ENCODE measurements at places on chromosomes 12 and 14.
A peak's percentile ranks its signal among the peaks of the same experiment; 100 is the strongest.

GRCh38 chr12:106492857-106493256 lies 89.9 kb upstream of the RFX4 start:
- no peaks in the 10 kb centered on the region for H3K27me3 ChIP-seq
- peaks cover 2% of the 10 kb centered on the region for H3K4me1 ChIP-seq
- H3K36me3 ChIP-seq, result peaks cover 6% of the 10 kb centered on the region
- no peak for DNase-seq
- H3K27ac ChIP-seq, result no peak overlapping the region

- peak; percentile 42 for DNase-seq
- no peak overlapping the region for H3K4me3 ChIP-seq
- no peak overlapping the region for H3K27ac ChIP-seq
- H3K36me3 ChIP-seq, result no peaks in the 10 kb centered on the region
- H3K4me1 ChIP-seq, result no peaks in the 10 kb centered on the region
Observed at GRCh38 chr14:89915114-89915878, 39.2 kb downstream of the EFCAB11 start.

- no peak overlapping the region for H3K4me3 ChIP-seq
- H3K27me3 ChIP-seq, result peaks cover 5% of the 10 kb centered on the region
- H3K4me1 ChIP-seq, result peaks cover 6% of the 10 kb centered on the region
- no peak overlapping the region for H3K27ac ChIP-seq
- peaks cover 5% of the 10 kb centered on the region for H3K36me3 ChIP-seq
- no peak for DNase-seq
Observed at GRCh38 chr14:22622255-22622654, 21.9 kb downstream of the OR6J1 start.

GRCh38 chr14:89724628-89724960 lies 229.9 kb downstream of the EFCAB11 start:
- peaks cover 4% of the 10 kb centered on the region for H3K27me3 ChIP-seq
- peaks cover 65% of the 10 kb centered on the region for H3K4me1 ChIP-seq
- peaks cover 2% of the 10 kb centered on the region for H3K36me3 ChIP-seq
- peak overlapping the region; percentile 70 for H3K27ac ChIP-seq

DNA sequence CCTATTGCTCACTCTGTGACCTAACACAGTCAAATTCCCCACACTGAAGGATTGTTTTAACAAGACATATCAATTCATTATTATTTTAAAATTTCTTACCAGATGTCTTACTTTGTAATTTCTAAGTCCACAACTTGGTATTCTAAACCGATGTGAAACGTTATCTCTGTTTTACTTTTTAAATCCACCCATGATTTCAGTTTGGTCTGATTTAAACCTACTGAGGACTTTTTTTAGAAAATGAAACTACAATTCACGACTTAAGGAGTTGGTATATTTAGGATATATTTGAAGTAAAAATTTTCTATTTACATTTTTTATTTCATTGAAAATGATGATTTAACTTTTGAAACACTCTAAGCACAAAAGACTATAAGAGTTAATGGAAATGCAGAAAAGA lies 35.1 kb upstream of the GRIP1 start:
- no peak overlapping the region for H3K27ac ChIP-seq
- H3K4me3 ChIP-seq, result peak overlapping the region; percentile 18

DNA sequence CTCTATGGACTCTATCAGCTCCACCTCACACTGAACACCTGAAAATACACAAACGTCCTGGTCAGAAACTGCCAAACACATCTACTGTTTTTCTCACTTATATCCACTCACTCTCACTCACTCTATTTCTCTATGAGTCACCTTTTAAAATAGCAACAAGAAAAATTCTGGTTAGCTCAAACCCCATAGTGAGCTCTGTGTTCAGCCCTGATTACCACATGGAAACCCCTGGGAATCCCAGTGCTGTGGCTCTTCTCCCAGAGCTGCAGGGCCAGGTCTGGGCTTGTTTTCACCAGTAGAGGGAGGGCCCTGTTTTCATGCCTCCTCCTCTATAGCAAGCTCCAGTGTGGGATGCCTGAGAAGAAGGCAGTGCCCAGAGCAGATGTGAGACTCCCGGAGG lies 1126.1 kb downstream of the TMEM121 start:
- H3K4me1 ChIP-seq, result peaks cover 22% of the 10 kb centered on the region
- no peaks in the 10 kb centered on the region for H3K27me3 ChIP-seq
- peak; percentile 30 for DNase-seq
- H3K36me3 ChIP-seq, result peaks cover 2% of the 10 kb centered on the region

DNA sequence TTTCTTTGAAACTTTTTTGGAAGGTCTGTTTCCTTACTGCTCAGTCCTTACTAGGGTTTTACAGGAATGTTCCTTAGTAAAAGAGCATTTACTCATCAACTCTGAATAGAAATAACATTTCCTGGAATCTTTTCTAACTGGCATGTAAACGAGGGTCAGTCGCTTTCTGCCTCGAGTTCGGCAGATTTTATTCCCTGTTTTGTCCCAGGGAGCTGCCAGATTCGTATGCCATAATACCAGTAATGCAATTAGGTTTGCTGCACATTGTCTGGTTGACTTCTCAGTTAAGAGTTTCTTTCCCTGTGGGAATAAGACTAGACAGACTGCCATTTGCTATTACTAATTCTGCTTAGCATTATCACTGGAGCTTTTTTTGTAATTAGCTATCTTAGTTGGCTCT lies 91.9 kb downstream of the VRK1 start:
- H3K4me1 ChIP-seq, result peaks cover 5% of the 10 kb centered on the region
- DNase-seq, result no peak
- H3K36me3 ChIP-seq, result peaks cover 8% of the 10 kb centered on the region
- no peaks in the 10 kb centered on the region for H3K27me3 ChIP-seq
- H3K27ac ChIP-seq, result no peak overlapping the region
- H3K4me3 ChIP-seq, result no peak overlapping the region

- peak within 1 kb of the TSS; percentile 79 for H3K4me3 ChIP-seq
- H3K4me1 ChIP-seq, result no peaks in the 10 kb centered on the region
- peak; percentile 13 for DNase-seq
- no peaks in the 10 kb centered on the region for H3K36me3 ChIP-seq
- peaks cover 38% of the 10 kb centered on the region for H3K27me3 ChIP-seq
- H3K27ac ChIP-seq, result peak within 1 kb of the TSS; percentile 5
Observed at GRCh38 chr12:14567351-14568162, at the start of gene PLBD1. TSS of gene PLBD1 (minus strand) at chr12:14567883. CDS start at chr12:14567696, 187 bp downstream.

- H3K27ac ChIP-seq, result peak overlapping the region; percentile 93
- H3K4me3 ChIP-seq, result peak overlapping the region; percentile 94
- peaks cover 27% of the 10 kb centered on the region for H3K36me3 ChIP-seq
- no peaks in the 10 kb centered on the region for H3K27me3 ChIP-seq
- DNase-seq, result no peak
- H3K4me1 ChIP-seq, result peaks cover 45% of the 10 kb centered on the region
Observed at GRCh38 chr12:122080149-122081082, 1.9 kb downstream of the MLXIP start.

GRCh38 chr14:60183741-60184140 lies 18.5 kb upstream of the DHRS7 start:
- no peak for DNase-seq
- peak overlapping the region; percentile 67 for H3K27ac ChIP-seq
- H3K27me3 ChIP-seq, result no peaks in the 10 kb centered on the region
- peak overlapping the region; percentile 74 for H3K4me3 ChIP-seq

DNA sequence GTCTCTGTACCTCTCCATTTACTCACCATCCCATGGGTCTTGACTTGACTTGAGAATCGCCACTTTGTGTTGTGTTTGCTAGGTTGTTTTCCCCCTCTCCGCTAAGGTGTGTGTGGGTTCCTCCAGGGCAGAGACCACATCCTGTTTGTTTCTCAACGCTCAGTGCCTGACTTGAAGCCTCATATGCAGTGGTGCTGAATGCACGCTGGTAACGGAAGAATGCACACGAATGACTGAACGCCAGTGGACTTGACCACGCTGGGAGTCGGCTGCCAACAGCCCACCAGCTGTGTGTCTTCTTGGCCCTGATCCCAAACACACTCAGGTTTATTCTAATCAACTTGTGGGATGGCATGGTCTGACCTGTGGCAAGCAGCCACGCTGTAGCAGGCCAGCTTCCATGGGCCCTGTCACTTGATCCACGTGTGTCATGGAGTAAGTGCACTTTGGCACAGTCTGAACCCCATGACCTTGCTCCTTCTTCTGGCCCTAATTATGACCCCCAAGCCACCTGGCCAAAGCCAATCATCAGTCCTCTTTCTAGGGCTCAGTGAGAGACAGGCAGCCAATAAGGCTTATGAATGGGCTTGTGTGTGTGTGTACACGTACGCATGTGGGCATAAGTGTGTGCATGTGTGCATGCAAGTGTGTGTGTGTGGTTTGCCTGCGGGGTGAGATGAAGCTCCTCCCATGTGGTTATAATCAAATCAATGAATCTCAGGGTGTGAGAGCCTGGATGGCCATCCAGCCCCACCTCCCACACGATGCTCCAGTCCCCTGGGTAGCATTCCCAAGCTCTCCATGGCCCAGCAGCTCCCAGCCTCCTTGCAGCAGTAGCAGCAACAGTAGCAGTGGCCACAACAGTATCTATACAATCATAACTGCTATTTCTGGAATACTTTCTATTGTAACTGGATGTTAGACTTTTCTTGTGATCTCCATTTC lies 6.4 kb upstream of the TC2N start:
- H3K27me3 ChIP-seq, result no peaks in the 10 kb centered on the region
- DNase-seq, result peak; percentile 59
- peaks cover 42% of the 10 kb centered on the region for H3K4me1 ChIP-seq
- no peak overlapping the region for H3K4me3 ChIP-seq
- no peak overlapping the region for H3K27ac ChIP-seq

- DNase-seq, result no peak
- no peak overlapping the region for H3K4me3 ChIP-seq
- no peaks in the 10 kb centered on the region for H3K4me1 ChIP-seq
- H3K36me3 ChIP-seq, result no peaks in the 10 kb centered on the region
- no peaks in the 10 kb centered on the region for H3K27me3 ChIP-seq
- H3K27ac ChIP-seq, result no peak overlapping the region
Observed at GRCh38 chr12:79388011-79388410, 302.8 kb downstream of the PAWR start.

DNA sequence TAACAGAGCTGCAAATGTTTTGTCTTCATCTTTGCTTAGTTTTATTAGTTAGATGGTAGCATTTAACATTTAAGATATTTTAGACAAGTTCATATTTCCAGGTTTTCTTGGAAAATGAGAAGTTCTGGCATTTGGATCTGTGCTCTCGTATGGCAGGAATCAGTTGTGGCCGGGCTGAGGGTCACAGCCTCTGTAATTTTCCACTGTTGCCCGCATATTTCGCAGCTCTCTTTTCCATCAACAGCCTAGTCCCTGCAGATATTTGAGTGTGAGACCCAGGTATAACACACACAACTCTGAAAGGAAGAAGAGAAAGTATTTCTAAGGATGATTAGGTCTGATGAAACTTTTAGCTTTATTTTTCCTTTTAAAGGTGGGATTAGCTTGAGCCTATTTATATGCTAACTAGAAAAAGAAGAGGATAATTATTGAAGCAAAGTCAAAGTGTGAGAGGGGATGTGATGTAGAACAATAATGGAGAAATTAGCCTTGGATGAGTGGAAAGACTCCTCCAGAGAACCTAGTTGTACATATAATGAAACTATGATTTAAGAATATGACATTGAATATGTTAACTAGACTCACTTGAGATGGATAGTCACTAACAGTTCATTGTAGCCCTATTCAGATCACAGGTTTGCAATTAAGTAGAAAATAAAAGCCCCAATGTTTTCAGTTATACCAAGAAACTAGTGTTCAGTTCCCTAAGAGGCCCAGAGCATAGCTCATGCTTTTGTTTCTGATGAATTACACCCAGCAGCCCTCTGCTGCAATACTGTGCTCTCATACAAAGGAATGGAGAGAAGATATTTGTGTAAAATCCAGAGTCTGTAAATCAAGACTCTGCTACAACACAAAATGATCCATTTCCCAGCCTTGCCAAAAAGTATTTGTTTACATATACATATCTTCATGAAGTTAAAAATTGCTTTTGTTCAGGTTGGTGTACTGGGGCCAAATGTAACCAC lies 158.4 kb downstream of the C12orf50 start:
- no peak overlapping the region for H3K4me3 ChIP-seq
- H3K27me3 ChIP-seq, result no peaks in the 10 kb centered on the region
- DNase-seq, result no peak
- no peaks in the 10 kb centered on the region for H3K4me1 ChIP-seq
- H3K27ac ChIP-seq, result no peak overlapping the region

DNA sequence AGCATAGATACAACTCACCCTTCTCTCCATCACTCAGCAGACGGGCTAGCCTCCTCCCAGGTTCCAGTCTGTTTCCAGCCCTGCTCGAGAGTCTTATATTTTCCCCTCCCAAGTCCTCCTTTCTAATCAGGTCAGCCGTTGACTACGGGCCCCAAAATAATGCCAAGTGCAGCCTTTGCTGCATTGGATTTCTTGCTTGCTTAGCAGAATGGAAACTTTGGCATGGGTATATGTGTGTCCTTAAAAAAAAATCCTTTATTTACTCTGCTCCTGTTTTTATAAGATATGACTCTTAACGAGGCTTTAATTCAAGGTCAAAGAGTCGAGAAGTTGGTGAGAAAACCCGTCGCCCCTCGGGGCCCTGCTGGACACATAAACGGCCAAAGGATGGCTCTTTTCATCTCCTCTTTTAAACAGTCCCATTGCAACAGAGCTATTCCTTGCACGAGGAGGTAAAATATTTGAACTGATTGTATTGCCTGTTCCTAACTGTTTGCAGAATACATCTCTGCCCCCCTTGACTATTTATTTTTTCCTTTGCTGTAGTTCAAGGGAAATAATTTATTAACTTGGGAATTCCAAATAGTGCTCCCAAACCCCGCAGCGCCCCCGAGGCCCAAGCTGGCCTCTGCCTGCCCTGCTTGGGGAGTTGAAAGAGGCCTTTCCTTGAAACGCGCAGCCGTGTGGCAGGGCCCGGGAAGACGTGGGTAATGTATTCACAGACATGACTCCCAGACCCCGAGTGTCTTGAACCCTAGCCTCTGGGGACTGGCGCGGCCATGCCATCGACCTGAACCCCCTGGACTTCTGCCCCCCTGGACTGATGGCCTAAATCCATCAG lies 156.5 kb upstream of the MYL2 start:
- no peak for DNase-seq
- no peaks in the 10 kb centered on the region for H3K4me1 ChIP-seq
- no peak overlapping the region for H3K27ac ChIP-seq
- no peak overlapping the region for H3K4me3 ChIP-seq
- no peaks in the 10 kb centered on the region for H3K36me3 ChIP-seq

GRCh38 chr12:114131824-114132223 lies 165.7 kb upstream of the RBM19 start:
- DNase-seq, result no peak
- no peaks in the 10 kb centered on the region for H3K4me1 ChIP-seq
- H3K27me3 ChIP-seq, result peaks cover 9% of the 10 kb centered on the region
- no peaks in the 10 kb centered on the region for H3K36me3 ChIP-seq

GRCh38 chr12:54596526-54596946 lies 8.1 kb upstream of the PPP1R1A start:
- H3K27ac ChIP-seq, result no peak overlapping the region
- H3K36me3 ChIP-seq, result no peaks in the 10 kb centered on the region
- peaks cover 31% of the 10 kb centered on the region for H3K27me3 ChIP-seq
- no peaks in the 10 kb centered on the region for H3K4me1 ChIP-seq
- no peak for DNase-seq
